ENCODE measurements at places on chromosomes 1 and 21. TPM values are rescaled to one million over a fixed set of nuclear protein-coding genes. Genes with fewer than 3 reads are reported as not detected.
A peak's percentile ranks its signal among the peaks of the same experiment; 100 is the strongest.

DNA sequence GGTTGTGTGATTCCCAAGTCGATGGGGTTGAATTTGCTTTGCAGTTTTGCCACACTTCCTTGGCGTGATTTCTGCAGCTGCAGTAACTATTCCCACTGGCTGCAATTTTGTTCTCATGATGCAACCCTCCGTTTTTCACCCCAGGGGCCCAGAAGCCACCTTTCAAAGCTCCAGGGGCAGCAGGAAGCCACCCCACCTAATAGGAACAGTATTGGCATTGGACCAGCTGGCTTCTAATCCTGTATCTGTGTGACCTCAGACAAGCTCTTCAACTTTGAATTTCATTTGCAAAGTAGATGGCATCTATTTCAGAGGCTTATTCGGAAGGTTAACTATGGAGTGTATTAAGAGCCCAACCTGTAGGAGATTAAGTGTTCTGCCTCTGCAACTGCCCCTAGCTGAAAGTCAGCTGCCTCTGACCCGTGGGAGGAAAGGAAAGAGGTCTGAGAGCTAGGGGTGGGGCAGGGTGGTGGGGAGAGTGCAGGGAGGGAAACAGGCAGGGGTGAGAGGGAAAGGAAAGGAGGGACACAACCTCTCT is 12.6 kb downstream of the C1orf115 start:
- H3K4me1 ChIP-seq, result peaks cover 18% of the 10 kb centered on the region
- no peak overlapping the region for H3K27ac ChIP-seq
- peaks cover 3% of the 10 kb centered on the region for H3K36me3 ChIP-seq
- DNase-seq, result no peak
- no peak overlapping the region for H3K4me3 ChIP-seq
- no peaks in the 10 kb centered on the region for H3K27me3 ChIP-seq

Gene SPRR1B
- not detected for total RNA-seq

Gene TEDDM1
- total RNA-seq, result not detected

Gene RGS1
- 20.4 TPM for total RNA-seq

Gene C1orf167
- 1.7 TPM for total RNA-seq

DNA sequence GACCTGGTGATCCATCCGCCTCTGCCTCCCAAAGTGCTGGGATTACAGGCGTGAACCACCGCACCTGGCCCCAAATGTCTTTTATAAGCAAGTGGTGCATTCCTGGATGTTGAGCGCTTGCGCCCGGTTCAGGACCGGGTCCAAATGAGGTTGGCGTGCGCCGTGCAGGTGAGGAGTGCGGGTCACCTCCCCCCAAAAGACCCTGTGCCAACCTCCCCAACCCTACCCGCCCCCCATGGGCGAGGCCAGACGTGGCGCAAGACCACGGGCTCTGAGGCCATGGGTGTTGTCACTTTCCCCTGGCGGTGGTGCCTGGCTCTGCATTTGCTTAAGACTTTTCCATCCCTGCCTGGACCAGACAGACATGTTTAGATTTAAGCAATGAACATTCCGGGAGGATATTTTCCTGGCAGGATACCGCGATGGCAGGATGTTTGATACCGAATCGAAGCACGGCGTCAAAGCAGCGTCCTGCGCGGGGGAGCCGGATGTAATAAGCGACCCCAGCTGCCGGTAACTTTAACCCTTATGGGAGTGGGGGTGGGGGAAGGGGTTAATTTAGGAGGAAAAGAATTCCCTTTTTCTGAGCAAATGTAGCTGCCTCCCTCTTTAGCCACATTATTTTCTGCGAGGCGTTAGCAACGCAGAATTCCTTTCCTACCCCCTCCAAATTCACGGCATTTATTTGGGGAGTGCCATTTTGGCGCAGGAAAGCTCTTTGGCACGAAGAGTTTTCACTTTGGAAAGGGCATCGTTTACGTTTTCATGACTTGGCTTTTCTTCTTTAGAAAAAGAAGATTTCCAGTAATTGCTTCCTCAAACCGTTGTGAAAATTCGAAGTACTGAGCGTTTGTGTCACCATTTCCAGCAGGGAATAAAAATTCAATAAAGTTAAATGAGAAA is 27.8 kb upstream of the RNF187 start:
- H3K36me3 ChIP-seq, result no peaks in the 10 kb centered on the region
- DNase-seq, result peak; percentile 60
- H3K27ac ChIP-seq, result peak overlapping the region; percentile 86
- peaks cover 49% of the 10 kb centered on the region for H3K4me1 ChIP-seq

- no peak for DNase-seq
- H3K27me3 ChIP-seq, result no peaks in the 10 kb centered on the region
- H3K27ac ChIP-seq, result no peak overlapping the region
- no peak overlapping the region for H3K4me3 ChIP-seq
Measured at GRCh38 chr1:49435291-49435690, 588.5 kb downstream of the AGBL4 start.

Data from heart left ventricle (tissue), 16 donors.